Fibroblast of villous mesenchyme (primary cell): ENCODE measurements at places on chromosomes 6 and 20. TPM values are rescaled to one million over a fixed set of nuclear protein-coding genes. Genes with fewer than 3 reads are reported as not detected.

Gene CCM2L
- under 0.01 TPM in 1 of 2 replicates, not detected in the other for total RNA-seq

DNA sequence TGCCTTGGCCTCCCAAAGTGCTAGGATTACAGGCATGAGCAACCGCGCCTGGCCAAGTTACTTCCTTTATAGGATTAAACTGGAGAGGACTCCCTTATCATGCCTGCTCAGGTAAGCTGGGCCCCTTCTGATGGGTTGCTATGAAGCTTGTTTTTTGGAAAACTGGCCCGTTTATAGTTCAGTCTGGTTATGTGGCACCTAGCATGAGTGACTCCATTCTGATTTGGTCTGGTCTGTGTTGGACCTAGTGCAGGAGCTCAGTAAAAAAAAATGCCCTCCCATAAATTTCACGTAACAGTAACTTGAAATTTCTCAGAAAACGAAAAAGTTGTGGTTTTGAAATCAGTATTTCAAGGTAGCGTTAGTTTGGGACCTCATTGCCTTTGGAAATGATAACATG is 448.4 kb downstream of the HACE1 start:
- no peak for DNase-seq

Gene ANKS1A
- 8.7 and 12.5 TPM in 2 replicates for total RNA-seq

GRCh38 chr20:47675190-47676142 is 109.8 kb downstream of the SULF2 start:
- DNase-seq, result no peak

Gene KCNQ5
- 0.86 and 0.97 TPM in 2 replicates for total RNA-seq

Gene GINS1
- total RNA-seq, result 7.4 and 13.8 TPM in 2 replicates

GRCh38 chr20:61988665-61989064 is 77.0 kb downstream of the TAF4 start:
- no peak for DNase-seq

DNA sequence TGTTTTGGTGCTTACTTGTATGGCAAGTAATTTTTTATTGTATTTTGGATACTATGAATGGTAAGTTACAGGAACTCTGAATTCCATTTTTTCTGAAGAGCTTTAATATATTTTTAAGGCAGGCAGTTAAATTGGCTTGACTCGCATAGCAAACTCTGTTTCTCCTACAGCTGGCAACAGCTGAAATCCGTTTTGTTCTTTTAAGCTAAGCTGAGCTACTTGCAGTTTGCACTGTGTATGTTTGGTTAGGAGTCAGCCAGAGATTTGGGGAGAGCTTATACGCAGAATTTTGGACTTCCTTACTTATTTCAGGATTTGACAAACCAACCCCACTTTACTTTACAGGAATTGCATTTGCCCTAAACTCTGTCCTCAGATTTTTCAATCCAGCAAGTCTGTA is 179.1 kb downstream of the COL19A1 start:
- DNase-seq, result no peak

GRCh38 chr6:170152989-170153388 is 137.9 kb downstream of the DLL1 start:
- peak; percentile 13 for DNase-seq

Gene CCN5
- 0.32 and 1.7 TPM in 2 replicates for total RNA-seq

GRCh38 chr6:57173056-57173885 is 1.1 kb downstream of the BAG2 start:
- DNase-seq, result peak; percentile 37

DNA sequence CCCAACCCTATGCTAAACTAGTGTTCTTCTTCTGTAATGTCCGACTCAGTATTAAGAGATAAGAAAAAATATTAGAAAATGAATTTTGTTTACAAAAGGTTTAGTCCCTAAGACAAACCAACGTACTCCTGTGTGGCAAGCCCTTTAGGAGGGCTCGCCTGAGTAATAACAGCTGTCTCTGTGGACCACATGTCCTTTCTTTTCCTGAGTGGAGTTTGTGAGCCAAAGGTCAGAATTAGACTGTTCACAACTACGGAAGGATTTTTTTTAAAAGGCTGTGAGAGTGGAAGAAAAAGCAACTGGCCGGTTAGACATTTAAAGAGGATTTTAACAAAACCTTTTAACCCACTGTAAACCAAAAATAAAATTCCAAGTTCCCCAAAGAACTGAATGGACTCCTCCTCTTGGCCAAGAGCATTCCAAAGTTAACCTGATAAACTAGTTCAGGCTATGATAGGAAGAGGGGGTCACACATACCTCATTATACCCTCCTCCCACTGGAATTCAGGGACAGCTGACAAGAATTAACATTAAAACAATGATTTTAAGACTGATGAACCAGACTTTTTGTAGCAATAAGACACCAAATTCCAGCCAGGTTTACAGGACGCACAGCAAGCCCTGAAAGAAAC is 43.5 kb downstream of the FAM184A start:
- peak; percentile 48 for DNase-seq

GRCh38 chr6:16624636-16625290 is 136.5 kb downstream of the ATXN1 start:
- no peak for DNase-seq

DNA sequence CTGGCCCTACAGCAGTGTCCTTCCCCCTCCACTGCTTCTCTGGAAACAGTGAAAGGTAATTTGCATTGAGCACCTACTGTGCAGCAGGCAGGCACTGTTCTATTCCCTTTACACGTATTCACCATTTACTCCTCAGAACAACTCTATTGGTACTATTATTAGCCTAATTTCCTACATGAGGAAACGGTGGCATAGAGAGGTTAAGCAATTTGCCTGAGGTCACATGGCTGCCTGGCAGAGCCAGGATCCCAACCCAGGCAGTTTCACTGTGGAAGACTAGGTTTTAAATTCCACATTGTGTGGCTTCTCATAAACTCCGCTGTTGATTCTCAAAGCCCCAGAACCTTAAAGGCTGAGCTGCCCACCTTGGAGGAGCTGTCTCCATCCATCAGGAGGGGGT is 72.7 kb downstream of the CLIC5 start:
- no peak for DNase-seq

DNA sequence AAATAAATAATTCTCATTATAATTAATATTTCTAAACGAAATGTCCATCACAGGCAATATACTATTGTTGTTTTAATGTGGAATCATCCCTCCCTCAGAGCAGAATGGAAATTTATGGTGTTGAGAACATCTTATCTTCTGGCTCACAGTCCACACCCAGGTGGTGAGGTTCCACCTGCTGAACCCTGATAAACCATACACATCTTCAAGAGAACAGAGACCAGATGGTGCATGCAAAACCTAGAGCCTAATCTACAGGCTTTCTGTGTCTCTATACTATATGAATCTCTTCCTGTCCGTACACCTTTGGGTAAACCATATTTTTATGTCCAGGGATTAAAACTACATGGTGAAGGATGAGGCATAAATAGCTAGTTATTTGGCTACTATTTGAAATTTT is 52.3 kb upstream of the UFL1 start:
- no peak for DNase-seq

DNA sequence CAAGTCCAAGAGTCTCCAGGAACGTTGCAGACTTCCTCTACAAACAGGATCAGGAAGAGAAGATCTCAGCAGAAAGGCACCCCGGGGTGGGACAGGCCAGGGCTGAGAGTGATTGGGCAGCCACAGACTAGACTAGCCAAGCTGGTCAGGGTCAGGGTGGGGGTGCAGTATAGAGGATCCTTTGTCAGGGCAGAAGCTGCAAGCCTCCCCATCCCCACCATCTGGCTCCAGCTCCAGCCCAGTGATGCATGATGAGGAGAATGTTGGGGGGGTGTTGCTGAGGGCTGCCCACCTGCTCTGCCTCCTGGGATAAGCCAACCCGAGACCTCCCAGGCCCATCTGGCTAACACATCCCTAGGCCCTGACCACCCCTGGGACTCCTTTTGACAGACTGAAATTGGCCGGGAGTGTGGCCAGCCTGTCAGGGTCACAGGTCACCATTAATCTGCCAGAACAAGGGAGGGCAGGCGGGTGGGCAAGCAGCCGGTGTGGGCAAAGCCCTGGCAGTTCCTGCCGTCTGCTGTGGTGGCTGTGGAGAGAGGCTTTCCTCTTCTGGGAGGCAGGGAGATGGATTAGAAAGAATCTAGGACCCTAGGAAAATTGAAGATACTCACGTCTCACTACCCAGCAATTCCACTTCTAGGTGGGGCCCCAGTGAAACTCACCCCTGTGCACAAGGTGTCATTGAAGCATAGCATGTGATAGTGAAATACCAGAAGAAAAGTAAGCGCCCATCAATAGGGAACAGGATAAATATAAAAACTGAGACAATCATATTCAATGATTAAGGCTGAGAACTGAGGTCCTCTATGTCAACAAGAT is 22.1 kb upstream of the SNTA1 start:
- DNase-seq, result no peak

- no peak for DNase-seq
Observed at GRCh38 chr6:108764580-108764950, 83.7 kb upstream of the ARMC2 start.

DNA sequence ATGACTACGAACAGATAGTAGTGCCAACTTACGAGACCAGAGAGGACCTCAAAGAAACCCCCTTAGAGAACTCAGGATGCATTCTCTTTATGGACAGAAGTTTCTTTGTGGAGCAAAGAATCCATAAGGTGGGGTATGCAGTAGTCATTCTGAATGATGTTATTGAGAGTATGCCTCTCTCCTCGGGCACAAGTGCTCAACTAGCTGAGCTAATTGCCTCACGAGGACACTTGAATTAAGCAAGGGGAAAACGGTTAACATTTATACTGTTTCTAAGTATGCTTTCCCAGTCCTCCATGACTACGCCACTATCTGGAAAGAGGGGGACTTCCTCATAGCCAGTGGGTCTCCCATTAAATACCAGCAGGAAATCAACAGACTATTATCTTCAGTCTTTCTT is 25.6 kb downstream of the MC3R start:
- no peak for DNase-seq

Gene GPR6
- total RNA-seq, result not detected in 2 replicates

DNA sequence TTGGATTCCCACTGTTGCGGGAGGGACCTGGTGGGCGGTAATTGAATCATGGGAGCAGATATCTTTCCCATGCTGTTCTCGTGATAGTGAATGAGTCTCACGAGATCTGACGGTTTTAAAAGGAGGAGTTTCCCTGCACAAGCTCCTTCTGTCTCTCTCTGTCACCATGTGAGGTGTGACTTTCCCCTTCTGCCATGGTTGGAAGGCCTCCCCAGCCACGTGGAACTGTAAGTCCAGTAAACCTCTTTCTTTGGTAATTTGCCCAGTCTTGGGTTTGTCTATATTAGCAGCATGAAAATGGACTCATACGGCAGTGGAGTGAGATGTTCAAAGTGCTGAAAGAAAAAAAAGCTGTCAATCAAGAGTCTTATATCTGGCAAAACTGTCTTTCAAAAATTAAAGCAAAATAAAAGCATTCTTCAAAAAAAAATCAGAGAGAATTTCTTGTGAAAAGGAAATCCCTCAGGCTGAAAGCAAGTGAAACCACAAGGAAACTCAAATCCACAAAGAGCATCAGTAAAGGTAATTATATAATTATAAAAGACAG is 15.5 kb upstream of the KIF25 start:
- no peak for DNase-seq

DNA sequence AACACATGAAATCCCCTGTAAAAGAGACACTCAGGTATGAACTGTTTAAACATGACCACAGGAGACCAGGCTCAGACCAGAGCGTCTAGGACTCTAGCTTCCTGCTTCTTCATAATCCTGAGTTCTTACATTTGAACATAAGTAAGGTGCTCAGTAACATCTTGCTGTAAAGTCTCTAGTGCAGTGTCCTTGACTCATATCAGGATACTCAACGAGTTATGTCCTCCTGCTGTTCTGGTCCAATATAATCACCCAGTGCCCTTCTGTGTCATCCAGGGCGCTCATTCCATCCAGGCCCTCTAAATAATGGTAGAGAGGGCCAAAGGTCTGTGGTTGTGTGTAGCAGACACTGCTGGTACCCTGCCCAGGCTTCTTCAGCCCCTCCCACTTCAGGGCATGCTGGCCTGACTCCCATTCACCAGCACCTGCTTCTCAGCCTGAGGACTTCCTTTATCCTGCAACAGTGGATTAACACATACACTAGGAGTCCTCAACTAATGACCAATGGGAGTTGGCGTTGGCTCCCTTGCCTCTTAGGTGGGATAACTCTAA is 66.8 kb upstream of the MOCS1 start:
- no peak for DNase-seq

DNA sequence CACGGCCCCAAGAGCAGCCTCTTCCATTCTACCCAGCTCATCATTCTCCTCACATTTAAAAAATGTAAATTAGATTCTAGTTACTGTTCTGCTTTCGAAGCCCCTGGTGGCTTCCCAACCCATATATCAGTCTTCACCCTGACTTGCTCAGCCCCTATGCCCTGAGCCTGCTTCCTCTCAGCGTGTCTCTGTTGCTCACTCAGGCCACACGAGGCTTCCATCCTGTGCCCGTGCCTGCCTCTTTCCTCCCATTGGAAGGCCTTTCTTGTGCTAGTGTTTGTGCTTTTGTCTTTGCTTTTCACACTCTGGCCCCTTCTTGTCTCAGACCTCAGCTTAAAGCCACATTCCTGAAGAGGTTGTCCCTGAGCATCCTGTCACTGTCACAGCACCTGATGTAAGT is 78.1 kb downstream of the AFDN start:
- DNase-seq, result no peak

- no peak for DNase-seq
Observed at GRCh38 chr6:149273318-149273717, 44.2 kb upstream of the TAB2 start.

GRCh38 chr6:100230953-100231316 is 233.8 kb downstream of the SIM1 start:
- no peak for DNase-seq
